ENCODE measurements at places on chromosomes 2 and 18.

GRCh38 chr2:16671760-16672159 lies 6.1 kb upstream of the CYRIA start:
- no peak for DNase-seq

- no peak for DNase-seq
Observed at GRCh38 chr2:98280376-98281102, 65.7 kb upstream of the CNGA3 start.

DNA sequence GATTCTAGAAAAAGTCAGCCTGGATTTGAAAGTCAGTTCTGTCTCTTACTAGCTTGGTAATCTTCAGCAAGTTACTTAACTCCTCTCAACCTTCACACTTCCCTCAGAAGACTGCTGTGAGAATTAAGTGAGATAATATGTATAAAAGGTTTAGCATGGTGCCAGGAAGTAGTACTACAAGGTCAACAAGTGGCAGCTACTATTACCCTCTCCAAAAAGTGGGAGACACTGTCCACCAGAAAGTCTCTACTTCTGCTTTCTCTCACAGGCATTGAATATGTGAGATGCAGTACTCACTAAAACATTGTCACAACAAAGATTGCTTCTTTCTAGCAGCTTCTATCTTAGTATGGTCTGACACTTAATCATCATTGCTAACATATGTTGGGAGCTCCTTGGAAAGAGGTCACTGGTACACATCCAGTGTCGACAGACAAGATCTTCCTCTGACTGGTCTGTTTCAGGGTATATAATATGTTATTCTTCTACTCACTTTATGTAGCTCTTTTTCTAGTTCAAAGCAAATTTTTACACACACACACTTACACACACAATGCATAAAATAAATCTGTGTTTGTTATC lies 47.9 kb downstream of the DOCK10 start:
- DNase-seq: no peak

- peak; percentile 70 for DNase-seq
Observed at GRCh38 chr18:73891572-73892421, 255.8 kb downstream of the FBXO15 start.

Data from NCI-H146 (cell line).